CD4-positive, alpha-beta T cell treated with Interferon alpha-2 for 1 hour (primary cell): ENCODE measurements at places on chromosomes 16 and 17.
A peak's percentile ranks its signal among the peaks of the same experiment; 100 is the strongest.

- DNase-seq = no peak
Observed at GRCh38 chr17:8503368-8503767, 67.7 kb downstream of the NDEL1 start.

- DNase-seq = no peak
Observed at GRCh38 chr17:50279181-50279526, 4.9 kb downstream of the TMEM92 start.

DNA sequence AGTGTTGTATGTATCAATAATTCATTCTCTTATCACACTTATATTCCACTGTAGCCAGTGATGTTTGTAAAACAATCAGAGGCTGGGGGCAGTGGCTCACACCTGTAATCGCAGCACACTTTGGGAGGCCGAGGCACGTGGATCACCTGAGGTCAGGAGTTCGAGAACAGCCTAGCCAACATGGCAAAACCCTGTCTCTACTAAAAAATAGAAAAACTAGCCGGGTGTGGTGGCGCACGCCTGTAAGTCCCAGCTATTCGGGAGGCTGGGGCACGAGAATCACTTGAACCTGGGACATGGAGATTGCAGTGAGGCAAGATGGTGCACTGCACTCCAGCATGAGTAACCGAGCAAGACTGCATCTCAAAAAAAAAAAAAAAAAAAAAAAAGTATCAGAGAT, 217.0 kb downstream of the CPPED1 start:
- no peak for DNase-seq

GRCh38 chr16:88810166-88810911, 1.4 kb downstream of the APRT start:
- peak; percentile 19 for DNase-seq

- no peak for DNase-seq
Observed at GRCh38 chr17:1470071-1470754, 14.2 kb upstream of the CRK start.

GRCh38 chr17:4569591-4569990, 9.2 kb upstream of the GGT6 start:
- DNase-seq = no peak

DNA sequence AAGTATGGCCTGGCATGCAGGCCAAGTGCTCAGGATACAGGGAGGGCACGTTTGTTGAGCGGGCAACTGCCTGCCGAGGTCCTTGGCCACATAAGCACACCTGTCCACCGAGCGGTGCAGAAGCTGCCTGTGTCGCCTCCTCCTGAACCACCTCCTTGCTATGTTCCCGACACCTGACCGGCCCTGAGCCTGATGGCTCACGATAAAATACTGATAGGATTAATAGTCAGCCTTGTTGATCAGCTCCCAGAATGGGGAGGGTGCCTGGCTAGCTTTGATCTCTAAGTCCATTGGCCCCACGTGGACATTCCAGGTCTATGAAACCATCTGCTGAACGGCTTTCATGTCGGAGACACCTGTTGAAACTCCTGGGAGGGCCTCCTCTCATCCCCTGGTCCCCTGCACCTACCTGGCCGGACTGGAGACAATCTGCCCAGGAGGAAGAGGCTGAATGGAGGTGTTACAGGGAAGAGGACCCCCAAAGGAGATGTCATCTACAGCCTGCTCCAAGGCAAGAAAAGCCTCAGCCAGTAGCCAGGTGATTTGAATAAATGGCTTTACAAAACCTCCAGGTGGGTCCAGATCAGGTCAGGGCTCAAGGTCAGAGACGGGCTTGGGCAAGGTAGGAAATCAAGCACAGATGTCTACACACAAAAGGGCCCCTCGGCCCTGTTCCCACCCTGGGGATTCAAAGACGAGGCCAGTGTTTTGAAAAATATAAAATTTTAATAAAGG, 33.4 kb downstream of the AXIN2 start:
- no peak for DNase-seq

- no peak for DNase-seq
Observed at GRCh38 chr17:28839221-28839620, 3.4 kb downstream of the FAM222B start.

GRCh38 chr17:57913575-57914272, 41.5 kb downstream of the CUEDC1 start:
- DNase-seq = no peak

DNA sequence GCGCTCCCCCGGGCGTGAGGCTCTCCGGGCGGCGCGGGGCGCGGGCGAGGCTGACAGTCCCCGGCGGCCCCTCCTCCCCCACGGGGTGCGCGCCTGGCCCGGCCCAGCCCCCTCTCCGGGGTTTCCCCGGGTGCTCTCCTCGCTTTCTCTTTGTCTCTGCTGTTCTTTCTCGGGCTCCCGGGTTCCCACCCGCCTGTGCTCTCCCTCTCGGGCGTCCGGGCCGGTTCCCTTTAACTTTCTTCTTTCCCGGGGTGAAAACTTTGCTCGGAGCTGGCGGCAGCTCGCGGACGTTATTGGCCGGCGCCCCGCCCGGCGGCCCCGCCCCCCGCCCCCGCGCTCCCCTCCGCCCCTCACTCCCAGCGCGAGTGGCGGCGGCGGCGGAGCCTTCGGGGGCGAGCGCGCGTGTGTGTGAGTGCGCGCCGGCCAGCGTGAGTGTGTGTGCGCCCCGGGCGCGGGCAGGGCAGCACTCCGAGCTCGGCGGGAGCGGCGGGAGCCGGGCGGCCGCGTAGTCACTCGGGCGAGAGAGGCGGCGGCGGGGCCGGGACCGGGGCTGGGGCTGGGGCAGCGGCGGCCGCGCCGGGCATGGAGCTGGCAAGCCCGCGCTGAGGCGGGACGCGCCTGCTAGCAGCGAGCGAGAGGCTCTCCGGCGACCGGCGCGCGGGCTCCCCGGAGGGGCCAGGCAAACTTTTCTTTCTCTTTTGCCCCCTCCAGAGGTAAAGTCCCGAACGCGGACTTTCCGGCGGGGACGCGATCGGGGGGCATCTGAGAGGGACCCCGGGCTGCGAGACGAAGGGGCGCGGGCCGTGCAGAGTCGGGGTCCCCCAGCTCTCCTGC, at the start of gene NTN1:
Gene NTN1, plus strand, starts transcription at position 353 of the 834 bp plus-strand sequence. CDS start 864 bp downstream, outside the sequence.
- DNase-seq = peak; percentile 54

GRCh38 chr16:84508502-84508901, 4.0 kb upstream of the MEAK7 start:
- peak; percentile 47 for DNase-seq

GRCh38 chr16:85753559-85753958, 2.7 kb upstream of the C16orf74 start:
- DNase-seq = no peak

DNA sequence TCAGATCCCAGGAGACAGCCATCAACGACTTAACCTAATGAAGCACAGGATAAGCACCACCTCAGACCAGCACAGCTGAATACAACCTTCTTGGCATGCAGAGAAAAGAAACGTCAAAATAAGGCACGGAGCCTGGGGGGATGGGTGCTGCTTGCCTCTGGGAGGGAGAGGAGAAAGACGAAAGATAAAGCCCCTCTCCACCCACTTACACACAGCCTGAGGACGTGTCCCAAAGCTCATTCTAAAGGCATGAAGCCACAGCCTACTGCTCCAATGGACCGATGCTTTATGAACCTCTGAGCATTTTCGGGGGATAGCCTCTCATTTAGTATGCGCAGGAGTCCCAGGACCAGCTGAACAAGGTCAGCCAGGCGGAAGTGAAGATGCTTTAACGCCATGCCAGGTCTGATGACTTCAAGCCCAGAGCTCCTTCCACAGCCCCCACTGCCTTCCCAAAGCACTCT, 31.1 kb downstream of the ST3GAL2 start:
- DNase-seq = no peak

- no peak for DNase-seq
Observed at GRCh38 chr16:64469906-64470702, 651.8 kb downstream of the CDH11 start.

DNA sequence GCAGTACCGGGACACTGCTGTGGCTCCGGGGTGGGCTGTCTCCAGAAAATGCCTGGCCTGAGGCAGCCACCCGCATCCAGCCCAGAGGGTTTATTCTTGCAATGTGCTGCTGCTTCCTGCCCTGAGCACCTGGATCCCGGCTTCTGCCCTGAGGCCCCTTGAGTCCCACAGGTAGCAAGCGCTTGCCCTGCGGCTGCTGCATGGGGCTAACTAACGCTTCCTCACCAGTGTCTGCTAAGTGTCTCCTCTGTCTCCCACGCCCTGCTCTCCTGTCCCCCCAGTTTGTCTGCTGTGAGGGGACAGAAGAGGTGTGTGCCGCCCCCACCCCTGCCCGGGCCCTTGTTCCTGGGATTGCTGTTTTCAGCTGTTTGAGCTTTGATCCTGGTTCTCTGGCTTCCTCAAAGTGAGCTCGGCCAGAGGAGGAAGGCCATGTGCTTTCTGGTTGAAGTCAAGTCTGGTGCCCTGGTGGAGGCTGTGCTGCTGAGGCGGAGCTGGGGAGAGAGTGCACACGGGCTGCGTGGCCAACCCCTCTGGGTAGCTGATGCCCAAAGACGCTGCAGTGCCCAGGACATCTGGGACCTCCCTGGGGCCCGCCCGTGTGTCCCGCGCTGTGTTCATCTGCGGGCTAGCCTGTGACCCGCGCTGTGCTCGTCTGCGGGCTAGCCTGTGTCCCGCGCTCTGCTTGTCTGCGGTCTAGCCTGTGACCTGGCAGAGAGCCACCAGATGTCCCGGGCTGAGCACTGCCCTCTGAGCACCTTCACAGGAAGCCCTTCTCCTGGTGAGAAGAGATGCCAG, 12.9 kb downstream of the STH start:
- no peak for DNase-seq

DNA sequence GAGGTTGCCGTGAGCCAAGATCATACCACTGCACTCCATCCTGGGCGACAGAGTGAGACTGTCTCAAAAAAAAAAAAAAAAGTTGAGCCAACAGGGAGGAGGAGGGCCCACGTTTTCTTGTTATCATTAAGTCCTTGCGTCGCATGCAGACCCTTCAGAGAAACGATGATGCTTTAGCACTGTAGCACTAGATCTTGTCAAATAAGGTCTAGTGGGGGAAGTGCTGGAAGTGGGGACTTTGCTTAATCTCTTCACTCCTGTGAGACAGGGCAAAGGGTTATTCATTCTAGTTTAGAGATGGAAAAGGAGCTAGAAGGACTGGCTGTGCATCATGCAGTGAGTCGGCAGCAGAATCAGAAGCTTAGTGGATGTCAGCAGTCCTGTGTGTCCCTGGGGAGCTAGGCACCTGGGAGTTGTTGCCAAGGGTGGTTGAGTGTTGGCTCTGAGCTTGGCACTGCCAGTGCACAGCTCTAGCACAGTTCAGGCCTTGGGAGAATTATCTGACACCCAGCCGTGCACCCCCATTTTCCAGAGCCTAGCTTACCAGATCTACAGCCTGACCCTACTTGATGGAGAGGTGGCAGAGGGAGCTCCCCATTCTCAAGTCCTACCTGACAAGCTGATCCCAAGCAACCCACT, 33.4 kb upstream of the TBX2 start:
- no peak for DNase-seq

GRCh38 chr17:60802377-60802776, 124.7 kb downstream of the BCAS3 start:
- no peak for DNase-seq

- DNase-seq = no peak
Observed at GRCh38 chr16:84924331-84925091, 86.8 kb downstream of the ZDHHC7 start.

DNA sequence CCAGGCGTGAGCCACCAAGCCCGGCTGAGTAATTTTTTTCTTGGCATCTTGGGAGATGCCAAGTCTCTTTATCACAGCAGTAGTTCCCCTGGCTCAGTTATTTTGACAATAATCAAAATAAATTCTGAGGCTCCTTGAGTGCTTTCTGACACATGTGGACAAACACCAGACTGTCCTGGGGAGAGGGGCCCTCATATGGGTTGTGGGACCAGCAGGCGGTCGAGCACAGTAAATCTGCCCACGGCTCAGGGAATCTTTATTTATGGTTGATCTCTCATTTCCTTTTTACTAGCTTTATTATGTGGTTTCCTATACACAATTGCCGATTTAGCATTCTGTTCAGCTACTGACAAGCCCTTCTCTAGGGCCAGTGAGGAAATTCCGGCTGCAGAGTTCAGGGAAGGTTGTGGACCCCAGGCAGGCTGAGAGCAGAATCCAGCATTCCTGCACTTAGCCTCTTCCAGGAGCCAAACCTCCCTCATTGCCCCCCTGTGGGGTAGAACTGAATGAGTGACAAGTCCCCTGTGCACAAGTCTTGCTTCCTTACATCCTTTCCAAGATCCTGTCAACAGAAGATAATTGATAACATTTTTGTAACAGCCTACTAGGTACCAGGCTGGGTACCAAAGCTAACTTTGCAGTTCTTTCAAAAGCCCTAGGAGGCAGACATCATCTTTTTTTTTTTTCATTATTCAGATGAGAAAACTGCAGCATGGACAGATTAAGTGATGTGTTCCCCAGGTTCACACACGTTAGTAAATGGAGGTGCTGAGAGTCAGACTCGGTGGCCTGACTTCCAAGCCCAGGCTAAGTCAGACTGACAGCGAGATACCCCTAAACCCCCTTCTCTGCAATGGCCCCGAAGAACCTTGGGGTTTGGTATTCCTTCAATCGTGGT, 40.2 kb downstream of the HS3ST3B1 start:
- no peak for DNase-seq

GRCh38 chr16:13231365-13231764, 330.0 kb downstream of the SHISA9 start:
- no peak for DNase-seq

DNA sequence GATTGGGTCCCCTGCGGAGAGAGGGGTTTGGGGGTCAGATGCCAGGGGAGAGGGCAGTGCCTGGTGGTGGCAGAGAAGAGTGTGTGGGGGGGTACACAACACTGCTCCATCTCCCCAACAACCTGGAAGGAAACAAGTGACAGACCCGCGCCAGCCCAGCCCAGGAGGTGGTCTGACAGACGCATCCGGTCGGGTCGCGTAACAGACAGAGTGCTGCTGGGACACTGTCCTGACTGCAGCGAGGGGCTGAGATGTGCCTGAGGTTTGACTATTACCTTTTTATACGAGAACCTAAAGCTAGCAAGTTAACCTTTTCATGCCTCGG, 16.2 kb downstream of the UNC13D start:
- DNase-seq = no peak

DNA sequence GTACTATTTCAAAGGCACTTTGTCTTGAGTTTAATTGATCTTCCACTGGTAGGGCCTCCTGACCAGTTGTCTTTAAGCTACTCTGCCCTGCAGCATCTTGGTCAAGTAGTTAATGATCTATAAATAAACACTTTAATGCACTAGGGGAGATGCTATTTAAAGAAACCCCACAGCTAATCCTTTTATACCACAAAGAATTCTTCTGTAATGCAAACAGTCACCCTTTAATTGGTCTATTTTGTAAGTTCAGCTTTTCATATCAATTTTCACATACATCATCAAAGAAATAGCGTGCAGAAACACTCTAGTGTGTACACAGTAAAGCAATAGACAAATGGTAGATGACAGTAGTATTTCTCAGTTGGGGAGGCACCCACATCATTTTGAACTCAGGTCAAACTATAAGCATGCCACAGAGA, 70.3 kb downstream of the PMP22 start:
- DNase-seq = no peak
